ENCODE measurements at places on chromosomes 4 and X.

- DNase-seq: no peak
Observed at GRCh38 chrX:10567136-10567535, 53.2 kb downstream of the MID1 start.

- peak; percentile 26 for DNase-seq
Observed at GRCh38 chrX:66731398-66731797, 92.5 kb upstream of the EDA2R start.

- DNase-seq: no peak
Observed at GRCh38 chr4:170248576-170248975, 158.8 kb upstream of the AADAT start.

DNA sequence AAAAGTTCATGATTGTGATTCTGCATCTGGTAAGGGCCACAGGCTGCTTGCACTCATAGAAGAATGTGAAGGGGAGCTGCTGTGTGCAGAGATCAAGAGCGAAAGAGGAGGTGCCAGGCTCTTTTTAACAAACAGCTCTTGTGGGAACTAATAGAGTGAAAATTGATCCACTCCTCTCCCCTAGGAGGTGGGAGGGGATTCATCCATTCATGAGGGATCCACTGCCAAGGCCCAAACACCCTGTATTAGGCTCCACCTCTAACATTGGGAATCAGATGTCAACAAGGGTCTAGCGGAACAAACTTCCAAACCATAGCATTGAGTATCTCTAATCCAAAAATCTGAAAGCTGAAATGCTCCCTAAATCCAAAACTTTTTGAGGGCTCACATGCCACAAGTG, 16.4 kb upstream of the PPID start:
- DNase-seq: no peak

- DNase-seq: no peak
Observed at GRCh38 chrX:68881911-68882310, 53.1 kb downstream of the EFNB1 start.

GRCh38 chrX:140086691-140087090, 121.4 kb upstream of the CXorf66 start:
- no peak for DNase-seq

DNA sequence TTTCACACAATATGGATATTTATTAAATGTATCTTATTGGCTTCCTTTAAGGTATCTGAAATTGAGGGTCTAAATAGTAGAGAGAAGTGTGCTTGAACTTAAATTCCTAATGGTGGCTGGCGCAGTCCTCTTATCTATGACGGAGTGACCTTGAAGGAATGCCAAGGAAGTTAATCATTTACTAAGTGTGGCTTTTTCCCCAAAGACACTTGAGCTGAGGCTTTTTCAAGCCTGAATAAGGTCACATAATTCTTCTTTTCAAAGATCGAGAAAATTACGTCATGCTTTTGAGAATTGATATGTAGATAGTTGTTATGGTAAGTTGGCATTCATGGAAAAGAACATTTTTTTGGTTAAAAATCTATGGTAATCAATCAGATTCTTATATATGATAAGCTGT, 11.7 kb upstream of the PRPS2 start:
- no peak for DNase-seq

- DNase-seq: no peak
Observed at GRCh38 chr4:24240655-24241054, 343.7 kb downstream of the DHX15 start.

DNA sequence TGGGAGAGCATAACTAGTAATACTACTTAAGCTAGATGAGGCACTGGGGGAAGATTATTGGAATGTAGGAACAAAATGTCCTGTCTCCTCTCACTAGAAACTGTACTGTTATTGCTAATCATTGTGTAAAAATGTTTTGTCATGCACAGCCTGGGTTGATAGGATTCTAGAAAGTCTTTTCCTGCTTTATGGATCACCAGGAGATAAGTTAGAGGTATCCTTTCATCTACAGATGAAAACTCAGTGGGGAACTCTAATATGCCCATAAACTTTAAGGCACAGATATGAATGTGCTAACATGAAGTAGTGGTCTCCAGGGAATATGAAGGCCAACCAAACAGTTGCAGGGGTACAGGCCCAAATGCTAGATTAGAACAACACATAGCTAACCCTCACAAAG, 57.5 kb downstream of the SRPX start:
- DNase-seq: no peak

DNA sequence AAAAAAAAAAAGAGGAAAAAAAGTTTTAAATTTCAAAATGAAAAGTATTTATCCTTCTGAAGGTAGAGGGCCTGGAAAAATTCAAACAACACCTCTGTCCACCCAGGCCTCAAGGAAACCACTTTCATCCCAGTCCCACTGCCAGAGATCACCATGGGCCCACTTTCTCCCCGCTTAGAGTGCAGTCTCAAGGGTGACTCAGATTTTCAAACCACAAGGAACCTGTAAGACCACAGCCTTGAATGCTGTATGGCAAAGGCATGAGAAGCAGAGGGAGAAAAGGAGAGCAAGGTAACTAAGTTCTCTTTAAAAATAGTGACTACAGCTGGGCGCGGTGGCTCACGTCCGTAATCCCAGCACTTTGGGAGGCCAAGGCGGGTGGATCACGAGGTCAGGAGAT, 87.9 kb upstream of the PACRGL start:
- DNase-seq: no peak
